Stimulated activated CD4-positive, alpha-beta T cell treated with anti-CD3 and anti-CD28 coated beads, Interleukin-1b, Interleukin-23, amount 100 ng/mL, for 1 hour (primary cell): ENCODE measurements at places on chromosomes 6 and 20.

DNA sequence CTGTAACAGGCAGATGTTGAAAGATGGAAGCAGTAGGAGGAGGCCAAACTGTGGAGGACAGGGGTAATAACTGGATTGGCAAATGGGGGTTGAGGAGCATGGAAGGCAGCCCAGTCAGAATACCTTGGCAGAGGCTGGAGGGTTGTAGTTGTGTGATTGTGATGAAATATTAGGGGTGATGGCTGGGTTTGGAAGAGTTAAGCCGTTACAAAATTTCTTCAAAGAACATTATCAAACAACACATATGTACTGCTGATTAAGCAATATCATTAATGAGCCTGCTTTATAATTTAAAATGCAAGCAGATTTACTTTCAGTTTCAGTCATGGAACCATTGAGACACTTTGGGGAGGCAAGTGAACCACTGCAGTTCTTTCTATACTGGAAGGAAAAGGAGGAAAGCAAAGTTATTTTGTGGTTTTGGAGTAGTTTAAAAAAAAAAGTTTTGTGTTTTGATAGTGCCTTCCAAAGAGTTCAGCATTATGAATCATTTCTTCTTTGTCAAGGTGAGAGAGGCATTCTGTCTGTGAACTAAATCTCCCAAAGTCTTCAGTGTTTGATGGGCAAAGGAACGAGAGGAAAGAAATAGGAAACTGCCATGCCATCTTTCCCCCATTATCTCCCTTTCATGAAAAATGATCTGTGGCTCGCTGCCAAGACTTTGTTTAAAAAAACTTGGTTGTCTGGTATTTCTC lies 20.7 kb downstream of the FOXO3 start:
- no peak for DNase-seq

- DNase-seq = no peak
These were observed 509 bp upstream of the TPD52L2 start for GRCh38 chr20:63864545-63864977.

- no peak for DNase-seq
These were observed 326.9 kb downstream of the UBE3D start for GRCh38 chr6:82738773-82739172.

GRCh38 chr6:36039112-36039511 lies 11.5 kb downstream of the MAPK14 start:
- DNase-seq = no peak

DNA sequence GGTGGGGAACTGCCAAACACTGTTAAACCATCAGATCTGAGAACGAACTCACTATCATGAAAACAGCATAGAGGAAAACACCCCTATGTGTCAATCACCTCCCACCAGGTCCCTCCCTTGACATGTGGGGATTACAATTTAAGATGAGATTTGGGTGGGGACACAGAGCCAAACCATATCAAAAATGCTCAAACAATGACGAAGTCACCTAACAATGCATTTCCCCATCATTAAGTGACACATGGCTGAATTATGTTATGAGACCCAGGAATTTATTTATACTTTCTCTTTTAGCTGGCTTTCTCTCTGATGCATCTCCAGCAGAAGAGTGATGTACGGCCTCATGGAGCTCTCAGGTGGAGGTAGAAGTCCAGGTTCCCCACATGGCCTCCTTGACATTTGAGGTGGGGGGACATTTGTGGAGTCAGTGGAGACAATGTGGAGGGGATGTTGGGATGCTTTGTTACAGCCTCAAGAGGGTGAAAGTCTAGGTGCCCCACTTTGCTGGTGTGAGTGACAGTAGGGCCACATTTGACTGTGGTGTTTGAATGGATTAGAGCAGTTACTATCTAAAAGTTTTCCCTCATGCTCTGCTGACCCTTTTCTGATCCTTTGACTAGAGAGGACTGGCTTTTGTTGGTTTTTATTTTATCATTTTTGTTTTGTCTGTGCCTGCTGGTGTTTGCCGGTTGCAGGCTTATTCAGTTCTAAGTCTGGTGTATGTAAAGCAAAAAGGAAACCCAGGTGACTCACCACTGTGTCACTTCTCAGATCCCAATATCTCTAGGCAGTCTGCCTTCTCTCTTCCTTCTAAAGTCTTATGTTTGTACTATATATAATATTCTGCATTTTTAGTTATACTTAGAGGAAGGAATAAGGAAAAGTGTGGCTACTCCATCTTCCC lies 18.5 kb upstream of the DCBLD1 start:
- DNase-seq = no peak

DNA sequence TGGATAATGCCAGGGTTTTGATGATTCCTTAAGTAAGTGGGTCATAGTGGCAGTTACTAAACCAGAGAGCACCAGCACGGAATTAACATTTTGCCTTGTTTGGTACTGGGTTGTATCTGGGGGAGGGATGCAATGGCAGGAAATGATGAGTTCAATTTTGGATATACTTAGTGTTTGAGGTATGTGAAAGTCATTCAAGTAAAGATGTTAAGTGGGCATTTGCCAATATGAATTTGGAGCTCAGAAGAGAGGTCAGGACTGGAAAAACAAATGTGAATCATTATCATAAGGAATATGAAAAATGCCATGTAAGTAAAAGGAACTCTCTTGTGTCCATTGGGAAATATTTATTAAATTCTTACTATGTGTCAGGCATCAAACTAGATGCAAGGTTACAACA lies 6.2 kb downstream of the PXT1 start:
- DNase-seq = no peak

DNA sequence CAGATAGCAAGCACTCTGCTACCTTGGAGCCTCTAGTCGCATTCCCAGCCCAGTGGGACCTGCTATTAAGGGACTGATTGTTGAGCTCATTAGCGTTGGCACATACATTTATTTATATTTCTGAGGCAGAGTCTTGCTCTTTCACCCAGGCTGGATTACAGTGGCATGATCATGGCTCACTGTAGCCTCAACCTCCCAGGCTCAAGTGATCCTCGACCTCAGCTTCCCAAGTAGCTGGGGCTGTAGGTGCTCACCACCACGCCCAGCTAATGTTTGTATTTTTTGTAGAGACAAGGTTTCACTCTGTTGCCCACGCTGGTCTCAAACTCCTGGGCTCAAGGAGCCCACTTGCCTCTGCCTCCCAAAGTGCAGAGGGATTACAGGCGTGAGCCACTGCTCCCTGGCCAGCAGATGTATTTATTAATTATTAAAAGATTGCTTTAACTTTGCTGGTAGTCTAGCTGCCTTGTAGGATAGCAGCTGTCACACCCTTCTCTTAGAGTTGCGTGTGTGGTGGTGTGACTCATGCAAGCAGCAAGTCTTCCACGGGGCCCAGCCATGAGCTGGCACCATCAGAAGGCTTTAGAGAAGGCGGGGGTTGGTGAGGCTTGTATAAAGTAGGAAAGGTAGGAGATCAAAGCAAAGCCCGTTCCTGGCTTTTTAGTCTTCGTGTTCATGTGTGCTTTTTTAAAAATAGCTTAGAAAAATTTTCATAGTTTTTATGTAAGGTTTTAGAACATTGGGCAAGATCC lies 16.5 kb downstream of the ACTR5 start:
- peak; percentile 21 for DNase-seq

DNA sequence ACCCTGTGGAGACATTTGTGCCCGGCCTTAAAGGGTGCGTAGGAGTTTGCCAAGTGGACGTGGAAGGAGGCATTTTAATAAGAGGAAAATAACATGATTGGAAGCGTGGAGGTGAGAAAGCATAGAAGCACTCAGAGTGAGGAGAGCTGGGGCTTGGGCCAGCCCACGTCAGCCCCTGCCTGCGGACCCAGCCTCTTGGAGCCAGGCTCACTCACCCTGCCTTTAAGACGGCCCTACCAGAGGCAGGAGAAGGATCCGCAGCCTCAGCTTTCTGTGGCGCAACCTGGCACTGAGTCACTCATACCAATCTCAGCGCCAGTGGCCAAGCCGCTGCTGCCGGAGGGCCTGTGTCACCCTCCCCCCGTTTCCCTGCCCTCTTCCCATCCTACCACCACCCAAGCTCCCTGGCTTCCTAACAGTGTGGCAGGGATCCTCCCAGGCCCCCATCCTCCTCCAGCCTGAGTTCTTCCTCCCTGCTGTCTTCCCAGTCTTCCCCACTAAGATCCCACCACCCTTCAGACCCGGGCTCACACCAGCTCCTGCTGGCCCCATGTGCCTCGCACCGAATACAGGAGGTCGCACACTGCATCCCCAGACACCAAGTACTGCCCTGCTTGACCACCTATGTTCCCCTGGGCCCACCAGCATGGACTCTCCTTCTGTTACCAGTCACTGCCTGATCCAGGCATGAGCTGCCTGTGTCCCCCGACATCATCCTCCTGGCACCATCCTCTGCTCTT lies 285.2 kb downstream of the UST start:
- DNase-seq = no peak

- DNase-seq = no peak
These were observed 3.4 kb downstream of the SNX5 start for GRCh38 chr20:17965042-17965697.

- DNase-seq = no peak
These were observed 148.1 kb upstream of the NEDD9 start for GRCh38 chr6:11380549-11380948.

DNA sequence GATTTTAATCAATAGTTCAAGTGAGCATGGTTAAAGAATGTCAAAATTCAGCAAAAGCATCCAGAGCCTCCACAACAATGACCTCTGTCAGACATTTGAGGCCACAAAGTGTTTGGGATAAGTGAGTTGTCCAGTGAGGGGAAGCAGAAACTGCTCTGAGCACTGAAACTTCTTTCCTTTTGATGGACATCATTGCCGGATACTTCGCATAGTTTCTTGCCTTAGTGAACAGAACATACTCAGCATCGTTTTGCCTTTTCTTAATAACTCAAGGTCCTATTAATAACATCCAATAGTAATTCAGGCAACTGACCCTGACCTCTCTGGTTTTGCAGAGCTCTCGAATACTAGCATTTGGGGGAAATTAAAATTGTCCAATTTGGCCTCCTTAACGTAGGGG lies 78.6 kb downstream of the EDN3 start:
- no peak for DNase-seq

DNA sequence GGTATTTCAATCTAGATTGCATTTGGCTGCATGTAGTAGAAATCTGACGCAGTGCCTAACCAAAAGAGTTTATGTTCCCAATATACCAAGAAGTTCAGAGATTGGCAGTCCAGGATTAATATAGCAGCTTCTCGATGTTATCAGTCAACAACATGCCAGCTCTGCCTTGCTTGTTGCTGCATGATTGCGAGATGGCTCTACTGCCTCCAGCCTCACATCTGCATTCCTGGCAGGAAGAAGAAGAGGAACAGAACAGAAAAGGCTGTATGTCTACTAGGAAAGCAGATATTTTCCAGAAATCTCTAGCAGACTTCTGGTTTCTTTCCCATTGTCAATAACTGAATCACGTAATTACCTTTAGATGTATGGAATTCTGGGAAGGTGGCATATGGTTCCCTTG lies 60.8 kb downstream of the SLC35D3 start:
- DNase-seq = no peak

GRCh38 chr20:56616716-56617115 lies 12.4 kb upstream of the TFAP2C start:
- DNase-seq = no peak

- DNase-seq = no peak
These were observed 254.8 kb downstream of the FOXC1 start for GRCh38 chr6:1864496-1864895.

DNA sequence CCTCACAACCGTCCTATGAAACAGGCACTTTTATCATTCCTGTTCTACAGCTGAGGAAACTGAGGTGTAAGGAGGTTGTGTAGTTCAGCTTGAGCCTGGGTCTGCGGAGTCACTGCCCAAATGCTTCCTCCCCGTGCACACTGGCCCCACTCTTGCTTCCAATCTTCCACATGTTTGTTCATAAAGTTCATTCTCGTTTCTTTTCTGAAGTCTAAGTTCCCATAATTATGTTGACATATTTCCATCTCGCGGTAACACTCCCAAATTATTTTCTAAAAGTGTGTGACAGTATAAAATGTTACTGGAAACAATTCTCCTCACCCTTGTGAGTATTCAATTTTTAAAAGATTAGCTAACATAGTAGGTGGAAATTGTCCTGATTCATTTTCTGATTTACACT lies 106.9 kb downstream of the SLC22A3 start:
- no peak for DNase-seq

GRCh38 chr20:5779071-5779900 lies 29.1 kb downstream of the SHLD1 start:
- DNase-seq = no peak

- no peak for DNase-seq
These were observed 151.7 kb upstream of the RPS6KA2 start for GRCh38 chr6:166778776-166779175.

- no peak for DNase-seq
These were observed 159.3 kb downstream of the CD83 start for GRCh38 chr6:14276667-14277404.

- DNase-seq = no peak
These were observed 660.4 kb upstream of the FLRT3 start for GRCh38 chr20:14997791-14998190.

DNA sequence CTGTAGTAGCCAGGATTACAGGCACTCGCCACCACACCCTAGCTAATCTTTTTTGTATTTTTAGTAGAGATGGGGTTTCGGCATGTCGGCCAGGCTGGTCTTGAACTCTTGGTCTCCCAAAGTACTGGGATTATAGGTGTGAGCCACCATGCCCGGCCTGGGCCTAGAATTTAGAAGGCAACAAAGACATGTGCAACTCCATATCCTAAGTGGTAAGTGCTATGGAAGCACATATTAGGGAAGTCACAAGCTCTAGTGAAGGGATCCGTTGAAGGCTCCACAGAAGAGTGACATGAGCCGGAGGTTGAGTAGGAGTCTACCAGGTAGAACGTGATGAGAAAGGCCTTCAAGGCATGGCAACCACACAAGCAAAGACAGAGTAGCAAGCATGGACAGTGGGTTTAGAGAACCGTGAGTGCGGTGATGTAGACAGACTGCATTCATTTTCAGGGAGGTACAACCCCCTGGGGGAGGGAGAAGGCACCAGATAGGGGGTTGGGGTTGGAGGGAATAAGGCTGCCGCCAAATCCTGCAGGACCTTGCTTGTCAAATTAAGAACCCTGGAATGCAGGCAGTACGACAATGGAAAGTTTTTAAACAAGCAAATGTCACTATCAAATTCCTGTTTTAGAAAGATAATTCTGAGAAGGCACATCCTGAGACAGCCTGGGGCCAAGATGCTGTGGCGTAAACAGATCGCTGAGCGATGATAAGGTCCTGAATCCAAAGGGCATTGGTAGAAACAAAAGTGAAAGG lies 50.2 kb downstream of the ARHGAP18 start:
- DNase-seq = no peak

GRCh38 chr6:56556751-56557540 lies 85.7 kb downstream of the DST start:
- no peak for DNase-seq
